Thoracic aorta (tissue), 2 donors: ENCODE measurements at places on chromosomes 7 and 10.

GRCh38 chr7:98879979-98880315 is 1.6 kb downstream of the TRRAP start:
- no peaks in the 10 kb centered on the region for H3K27me3 ChIP-seq
- peaks cover 24% of the 10 kb centered on the region for H3K36me3 ChIP-seq
- H3K27ac ChIP-seq: no peak overlapping the region
- H3K4me3 ChIP-seq: peak overlapping the region; percentile 99
- peaks cover 20% of the 10 kb centered on the region for H3K4me1 ChIP-seq

- H3K4me3 ChIP-seq: no peak overlapping the region
- no peaks in the 10 kb centered on the region for H3K4me1 ChIP-seq
These were observed 180.2 kb upstream of the FAM3C start for GRCh38 chr7:121576148-121576917.

- H3K36me3 ChIP-seq: no peaks in the 10 kb centered on the region
- no peaks in the 10 kb centered on the region for H3K4me1 ChIP-seq
- H3K4me3 ChIP-seq: no peak overlapping the region
- H3K27ac ChIP-seq: no peak overlapping the region
- no peaks in the 10 kb centered on the region for H3K27me3 ChIP-seq
- no peak for DNase-seq
These were observed 242.9 kb downstream of the GRID1 start for GRCh38 chr10:86123715-86124114.

DNA sequence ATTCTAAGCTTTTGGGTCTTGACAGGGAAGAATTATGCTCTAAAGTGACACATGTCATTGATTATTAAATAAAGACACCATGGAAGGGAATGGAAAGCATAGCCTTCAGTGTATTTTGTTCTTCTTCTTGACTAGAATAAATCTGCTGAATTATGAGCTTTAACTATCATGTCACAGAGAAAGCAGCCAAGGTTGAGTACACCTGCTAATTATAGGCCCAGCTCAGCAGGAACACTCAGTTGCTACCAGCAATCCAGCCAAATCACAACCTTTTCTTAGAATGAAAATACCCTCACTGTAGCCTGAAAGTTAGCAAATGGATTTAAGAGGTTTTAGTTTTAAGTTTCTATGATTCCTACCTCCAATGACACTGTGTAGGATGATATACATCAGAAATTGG is 225.3 kb upstream of the RHOBTB1 start:
- no peak for DNase-seq
- peaks cover 12% of the 10 kb centered on the region for H3K4me1 ChIP-seq
- H3K27me3 ChIP-seq: no peaks in the 10 kb centered on the region

GRCh38 chr7:3154317-3154716 is 110.7 kb upstream of the CARD11 start:
- H3K4me3 ChIP-seq: no peak overlapping the region
- H3K27me3 ChIP-seq: no peaks in the 10 kb centered on the region
- no peaks in the 10 kb centered on the region for H3K36me3 ChIP-seq
- no peaks in the 10 kb centered on the region for H3K4me1 ChIP-seq
- no peak for DNase-seq

- no peaks in the 10 kb centered on the region for H3K27me3 ChIP-seq
- no peak within 1 kb of the TSS for H3K27ac ChIP-seq
- no peaks in the 10 kb centered on the region for H3K36me3 ChIP-seq
- H3K4me1 ChIP-seq: no peaks in the 10 kb centered on the region
These were observed at the start of gene MMP21 for GRCh38 chr10:125775491-125776106. TSS of gene MMP21 (minus strand) at chr10:125775821. CDS start at chr10:125775821, 0 bp downstream.

DNA sequence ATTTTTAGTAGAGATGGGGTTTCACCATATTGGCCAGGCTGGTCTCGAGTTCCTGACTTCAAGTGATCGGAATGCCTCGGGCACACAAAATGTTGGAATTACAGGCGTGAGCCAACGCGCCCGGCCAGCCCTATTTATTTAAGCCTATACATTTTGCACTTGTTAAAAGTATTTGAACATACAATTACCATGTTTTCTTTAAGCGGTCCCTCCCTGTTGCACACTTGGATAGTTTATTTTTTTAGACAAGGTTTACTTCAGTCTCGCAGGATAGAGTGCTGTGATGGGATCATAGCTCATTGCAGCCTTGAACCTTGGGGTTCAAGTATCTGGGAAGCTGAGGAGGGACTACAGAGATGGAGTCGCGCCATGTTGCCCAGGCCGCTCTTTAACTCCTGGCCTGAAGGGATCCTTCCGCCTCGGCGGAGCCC is 35.7 kb upstream of the SRRM3 start:
- peak overlapping the region; percentile 74 for H3K27ac ChIP-seq
- H3K27me3 ChIP-seq: no peaks in the 10 kb centered on the region
- H3K4me3 ChIP-seq: peak overlapping the region; percentile 72
- DNase-seq: no peak
- no peaks in the 10 kb centered on the region for H3K4me1 ChIP-seq

DNA sequence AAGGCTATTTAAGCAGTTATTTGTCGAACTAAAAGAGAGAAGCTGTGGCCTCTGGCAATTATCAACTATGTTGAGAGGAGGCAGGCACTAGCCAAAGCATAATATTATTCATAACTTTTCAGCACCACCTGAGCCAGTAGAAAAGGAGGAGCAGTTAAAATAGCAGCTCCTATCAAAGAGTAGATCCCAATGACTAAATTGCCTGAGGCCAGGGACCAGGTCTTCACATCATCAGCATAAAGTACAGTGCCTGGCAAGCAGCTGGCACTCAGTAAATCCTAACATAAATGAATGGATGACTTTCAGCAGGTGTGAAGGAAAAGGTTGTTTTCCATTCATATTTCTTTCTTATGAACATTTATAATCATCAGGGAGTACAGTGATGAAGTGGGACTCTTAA is 309.0 kb upstream of the IMMP2L start:
- no peak overlapping the region for H3K27ac ChIP-seq
- H3K4me1 ChIP-seq: peaks cover 8% of the 10 kb centered on the region
- H3K27me3 ChIP-seq: no peaks in the 10 kb centered on the region
- H3K36me3 ChIP-seq: no peaks in the 10 kb centered on the region
- DNase-seq: no peak

DNA sequence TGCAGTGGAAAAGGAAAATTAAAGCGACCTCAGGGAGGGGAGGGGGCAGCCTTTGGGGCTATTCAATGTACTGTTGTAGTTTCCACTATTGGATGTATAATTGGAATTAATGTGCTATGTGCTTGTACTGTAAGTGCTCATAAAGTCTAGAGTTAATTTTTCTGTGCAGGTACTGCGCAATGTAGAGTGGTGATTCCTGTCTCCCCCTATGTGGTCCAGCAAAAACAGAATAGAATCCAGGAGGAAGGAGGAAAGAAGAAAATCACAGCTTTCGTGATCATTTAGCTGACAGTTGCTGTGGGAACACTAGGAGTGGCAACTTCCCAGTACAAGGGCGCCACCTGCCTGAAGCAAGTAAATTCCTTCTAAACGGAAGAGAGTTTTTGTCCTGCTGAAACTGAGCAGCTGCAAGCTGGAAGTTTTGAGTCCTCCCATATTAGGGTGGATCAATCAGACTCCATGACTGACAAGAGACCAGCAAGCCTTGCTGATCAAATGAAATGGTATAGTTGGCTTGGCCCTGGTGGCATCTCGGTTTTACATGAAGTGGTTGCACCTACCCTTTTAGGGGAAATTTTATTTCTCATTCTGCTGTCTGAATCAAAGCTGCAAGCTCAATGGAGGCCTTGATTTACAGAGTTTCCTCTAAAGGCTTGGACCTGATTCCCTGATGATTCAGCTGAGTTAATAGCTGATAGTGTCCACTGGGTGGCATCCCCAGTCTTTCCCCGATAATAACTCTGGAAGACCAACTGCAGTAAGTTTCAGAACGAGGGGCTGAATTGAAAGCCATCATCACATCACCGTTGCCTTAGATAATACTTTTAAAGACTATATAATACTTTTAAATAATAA is 299.8 kb downstream of the HGF start:
- no peaks in the 10 kb centered on the region for H3K4me1 ChIP-seq
- no peak overlapping the region for H3K27ac ChIP-seq
- H3K36me3 ChIP-seq: no peaks in the 10 kb centered on the region
- no peaks in the 10 kb centered on the region for H3K27me3 ChIP-seq

DNA sequence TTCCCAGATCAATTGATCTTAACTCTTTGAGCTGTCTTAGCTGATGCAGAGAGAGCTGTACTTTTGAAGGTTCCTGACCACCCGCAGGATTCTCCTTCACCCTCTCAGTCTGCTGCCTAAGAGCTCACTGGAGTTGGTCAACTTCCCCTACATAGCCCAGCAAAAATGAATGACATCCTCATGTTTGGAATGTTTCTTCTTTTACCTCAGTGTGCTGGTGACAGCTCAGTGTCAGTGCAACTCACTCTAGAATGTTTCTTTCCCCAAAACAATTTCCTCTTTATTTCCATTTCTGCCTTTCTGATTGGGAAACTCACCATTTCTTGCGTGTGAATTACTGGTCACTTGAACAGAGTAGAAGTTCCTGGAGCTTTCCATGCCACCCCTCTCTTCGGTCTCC is 48.7 kb downstream of the LSMEM1 start:
- no peaks in the 10 kb centered on the region for H3K27me3 ChIP-seq
- no peaks in the 10 kb centered on the region for H3K36me3 ChIP-seq

- H3K36me3 ChIP-seq: no peaks in the 10 kb centered on the region
- H3K4me1 ChIP-seq: peaks cover 6% of the 10 kb centered on the region
- H3K4me3 ChIP-seq: no peak overlapping the region
- no peaks in the 10 kb centered on the region for H3K27me3 ChIP-seq
These were observed 52.4 kb upstream of the TMEM140 start for GRCh38 chr7:135095450-135095849.

DNA sequence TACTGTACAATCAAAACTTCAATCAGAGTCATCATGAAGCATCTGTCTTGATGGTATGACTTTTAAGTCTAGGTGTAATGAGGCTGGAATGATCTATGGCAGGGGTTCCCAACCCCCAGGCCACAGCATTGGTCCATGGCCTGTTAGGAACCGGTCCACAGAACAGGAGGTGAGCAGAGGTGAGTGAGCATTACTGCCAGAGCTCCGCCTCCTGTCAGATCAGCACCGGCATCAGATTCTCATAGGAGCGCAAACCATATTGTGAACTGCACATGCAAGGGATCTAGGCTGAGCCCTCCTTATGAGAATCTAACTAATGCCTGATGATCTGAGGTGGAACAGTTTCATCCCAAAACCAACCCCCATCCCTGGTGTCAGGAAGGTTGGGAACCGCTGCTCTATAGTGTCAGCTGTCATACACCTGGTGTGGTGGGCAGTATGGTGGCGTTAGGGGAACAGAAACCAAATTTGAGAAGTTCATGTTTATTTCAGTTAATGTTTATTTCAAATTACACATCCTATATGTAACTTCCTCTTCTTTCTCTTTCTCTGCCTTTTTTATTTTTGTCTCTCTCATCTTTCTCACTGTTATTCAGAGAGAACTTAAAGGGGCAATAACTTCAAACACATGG is 432.6 kb downstream of the TNS3 start:
- no peaks in the 10 kb centered on the region for H3K36me3 ChIP-seq
- no peak overlapping the region for H3K4me3 ChIP-seq
- no peaks in the 10 kb centered on the region for H3K27me3 ChIP-seq
- H3K27ac ChIP-seq: no peak overlapping the region

GRCh38 chr10:97713339-97713825 is at the start of gene MARVELD1:
TSS of gene MARVELD1 (plus strand) at chr10:97713730. CDS start at chr10:97713877, 147 bp downstream.
- H3K4me1 ChIP-seq: peaks cover 54% of the 10 kb centered on the region
- DNase-seq: peak; percentile 48
- H3K27me3 ChIP-seq: no peaks in the 10 kb centered on the region
- peaks cover 12% of the 10 kb centered on the region for H3K36me3 ChIP-seq

DNA sequence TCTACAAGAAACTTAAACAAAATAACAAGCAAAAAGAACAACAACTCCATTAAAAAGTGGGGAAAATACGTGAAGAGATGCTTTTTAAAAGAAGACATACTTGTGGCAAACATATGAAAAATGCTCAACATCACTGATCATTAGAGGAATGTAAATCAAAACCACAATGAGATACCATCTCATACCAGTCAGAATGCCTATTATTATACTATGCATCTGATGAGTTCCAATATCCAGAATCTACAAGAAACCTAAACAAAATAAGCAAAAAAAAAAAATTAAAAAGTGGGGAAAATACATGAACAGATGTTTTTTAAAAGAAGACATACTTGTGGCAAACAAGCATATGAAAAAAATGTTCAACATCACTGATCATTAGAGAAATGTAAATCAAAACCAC is 29.6 kb upstream of the AKR1C3 start:
- no peak overlapping the region for H3K4me3 ChIP-seq
- H3K4me1 ChIP-seq: no peaks in the 10 kb centered on the region
- no peaks in the 10 kb centered on the region for H3K27me3 ChIP-seq
- H3K36me3 ChIP-seq: no peaks in the 10 kb centered on the region
- no peak for DNase-seq

DNA sequence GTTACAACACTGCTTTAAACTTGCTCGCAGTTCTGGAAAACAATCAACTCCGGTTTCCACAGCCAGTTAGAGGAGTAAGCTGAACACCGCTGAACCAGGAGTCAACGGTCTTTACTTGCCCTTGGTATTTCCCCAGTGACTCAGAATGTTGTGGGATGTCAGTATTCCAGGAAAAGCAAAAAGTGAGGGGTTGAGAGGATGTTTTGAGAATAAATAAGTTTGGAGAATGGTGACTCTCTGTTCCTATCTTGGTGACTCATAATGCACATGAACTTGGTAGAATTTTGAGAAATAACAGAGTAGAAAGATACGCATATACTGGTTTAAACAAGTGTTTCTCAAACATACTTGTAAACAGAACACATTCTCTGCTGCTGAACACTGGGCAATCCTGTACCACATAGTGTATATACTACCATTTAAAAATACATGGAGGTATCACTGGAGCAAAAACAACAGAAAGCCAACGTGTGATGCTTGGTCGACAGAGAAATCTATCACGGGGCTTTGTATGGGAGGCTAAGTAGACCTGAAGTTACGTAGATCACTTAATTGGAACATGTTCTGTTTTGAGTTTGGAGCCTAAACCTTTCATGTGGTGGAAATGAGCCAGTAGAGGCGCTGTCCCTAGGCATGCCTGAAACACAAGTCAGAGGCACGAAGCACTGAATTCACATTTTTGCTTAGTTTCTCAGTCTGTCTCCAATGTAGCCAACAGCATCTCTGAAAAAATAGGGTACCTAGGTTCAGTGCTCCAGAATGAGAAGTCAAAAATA is 534.3 kb downstream of the PARD3 start:
- H3K27me3 ChIP-seq: no peaks in the 10 kb centered on the region
- H3K4me3 ChIP-seq: peak overlapping the region; percentile 24
- DNase-seq: peak; percentile 37
- no peaks in the 10 kb centered on the region for H3K36me3 ChIP-seq
- peak overlapping the region; percentile 76 for H3K27ac ChIP-seq

DNA sequence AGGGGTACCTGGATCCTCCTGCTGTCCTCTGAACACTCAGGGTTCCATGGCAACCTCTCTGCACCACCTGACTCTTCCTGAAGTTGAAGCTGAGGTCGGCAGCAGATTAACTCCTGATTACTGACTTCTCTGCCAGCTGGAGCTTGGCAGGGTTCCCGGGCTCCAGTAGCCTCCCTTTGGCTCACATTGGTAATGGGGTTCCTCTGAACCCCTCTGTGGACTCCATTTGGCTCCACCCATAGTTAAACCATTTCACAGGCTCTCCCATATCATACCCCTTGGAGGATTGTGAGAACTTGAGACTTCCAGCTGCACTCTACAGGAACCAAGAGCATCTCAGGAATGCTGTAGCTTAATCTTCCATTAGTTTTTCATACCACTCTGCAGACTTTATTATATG is 292.5 kb downstream of the HDAC9 start:
- H3K36me3 ChIP-seq: no peaks in the 10 kb centered on the region
- no peaks in the 10 kb centered on the region for H3K27me3 ChIP-seq
- no peak for DNase-seq
- H3K27ac ChIP-seq: no peak overlapping the region
- H3K4me3 ChIP-seq: no peak overlapping the region
- H3K4me1 ChIP-seq: peaks cover 3% of the 10 kb centered on the region
